ENCODE measurements at places on chromosomes 7 and 10.
A peak's percentile ranks its signal among the peaks of the same experiment; 100 is the strongest.

GRCh38 chr10:78905015-78905956, 163.5 kb upstream of the ZMIZ1 start:
- DNase-seq, result no peak

DNA sequence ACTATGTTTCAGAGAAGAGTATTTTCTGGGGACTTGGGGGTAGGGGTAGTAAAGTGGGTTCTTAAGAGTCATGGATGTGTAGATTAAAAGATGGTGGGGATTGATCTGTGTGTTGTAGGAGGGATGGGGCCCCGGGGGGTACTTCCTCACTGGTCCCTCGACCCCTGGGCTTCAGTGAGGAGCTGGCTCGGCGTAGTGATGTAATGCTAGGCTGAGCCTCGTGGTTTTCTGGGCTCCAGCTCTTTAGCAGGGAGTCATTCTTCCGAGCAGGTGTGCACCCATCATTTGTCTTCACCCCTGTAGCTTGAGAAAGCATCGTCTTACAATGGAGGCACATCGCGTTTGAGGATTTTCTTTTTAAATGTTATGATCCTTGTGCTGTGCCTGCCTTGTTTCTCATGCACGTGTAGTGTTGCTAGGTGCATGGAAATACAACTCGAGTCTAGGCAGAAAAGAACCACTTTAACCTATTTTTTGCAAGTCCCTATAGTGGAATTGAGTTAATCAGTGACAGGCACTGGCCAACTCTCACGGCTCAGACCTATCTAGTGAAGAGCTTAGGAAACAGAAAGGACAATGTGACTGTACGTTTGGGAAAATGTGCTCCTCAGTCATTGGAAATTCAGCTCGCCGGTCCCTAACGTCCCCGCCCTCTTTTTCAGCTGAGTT, 106.1 kb upstream of the BTBD16 start:
- no peak for DNase-seq

DNA sequence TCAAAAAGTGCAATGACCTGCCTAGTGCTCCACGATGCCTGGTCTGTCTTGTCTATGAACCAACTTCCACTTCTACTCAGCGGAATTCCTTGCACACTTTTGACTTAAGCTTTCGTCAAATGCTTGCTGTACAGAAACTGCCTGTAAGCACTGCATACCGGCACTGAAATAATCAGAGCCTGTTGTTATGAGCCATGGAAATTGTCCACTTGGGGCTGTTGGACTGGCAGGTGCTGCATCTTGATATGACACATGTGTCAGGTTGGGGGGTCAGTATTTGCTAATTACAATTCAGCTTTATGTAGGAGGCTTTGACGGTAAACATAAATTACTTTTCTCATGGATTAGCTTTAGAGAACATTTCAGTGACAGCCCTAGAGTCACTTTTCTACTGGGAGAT, 32.0 kb upstream of the KLF6 start:
- no peak for DNase-seq

GRCh38 chr10:13365243-13365642, 17.1 kb upstream of the SEPHS1 start:
- DNase-seq, result no peak

GRCh38 chr7:47088329-47089067, 493.4 kb downstream of the TNS3 start:
- peak; percentile 71 for DNase-seq

DNA sequence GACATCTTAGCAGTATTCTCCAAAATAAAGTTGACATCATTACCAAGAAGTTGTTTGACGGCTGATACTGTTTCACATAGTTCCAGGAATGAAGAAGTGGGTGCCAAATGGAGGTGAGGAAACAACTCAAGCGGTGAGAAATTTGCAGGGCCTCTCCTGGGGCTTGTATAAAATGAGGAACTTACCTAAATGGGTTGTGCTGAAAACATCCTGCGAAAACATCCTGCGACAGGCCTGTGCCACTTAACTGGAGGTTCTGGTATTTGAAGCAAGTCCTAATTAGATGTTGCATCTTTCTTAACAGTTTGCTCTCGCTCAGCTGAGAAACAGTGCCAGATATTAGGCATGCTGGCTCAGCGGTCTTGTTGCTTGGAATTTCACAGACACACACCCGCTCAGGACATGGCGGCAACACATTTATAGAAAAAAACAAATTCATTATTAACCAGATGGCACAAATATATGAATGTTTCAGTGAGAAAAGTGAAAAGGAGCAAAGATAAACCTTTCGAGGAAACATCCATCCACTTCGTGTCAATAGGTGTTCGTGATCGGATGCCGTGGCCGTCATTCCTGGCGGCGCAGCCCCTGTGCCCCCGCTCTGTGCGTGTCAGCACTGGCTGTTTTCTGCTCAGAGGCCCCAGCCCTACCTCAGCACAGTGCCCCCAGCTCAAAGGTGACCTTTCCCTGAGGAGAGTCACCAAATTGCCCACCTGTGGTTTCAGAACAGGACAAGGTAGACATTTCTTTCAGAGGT, 48.1 kb downstream of the CDC123 start:
- DNase-seq, result peak; percentile 83

DNA sequence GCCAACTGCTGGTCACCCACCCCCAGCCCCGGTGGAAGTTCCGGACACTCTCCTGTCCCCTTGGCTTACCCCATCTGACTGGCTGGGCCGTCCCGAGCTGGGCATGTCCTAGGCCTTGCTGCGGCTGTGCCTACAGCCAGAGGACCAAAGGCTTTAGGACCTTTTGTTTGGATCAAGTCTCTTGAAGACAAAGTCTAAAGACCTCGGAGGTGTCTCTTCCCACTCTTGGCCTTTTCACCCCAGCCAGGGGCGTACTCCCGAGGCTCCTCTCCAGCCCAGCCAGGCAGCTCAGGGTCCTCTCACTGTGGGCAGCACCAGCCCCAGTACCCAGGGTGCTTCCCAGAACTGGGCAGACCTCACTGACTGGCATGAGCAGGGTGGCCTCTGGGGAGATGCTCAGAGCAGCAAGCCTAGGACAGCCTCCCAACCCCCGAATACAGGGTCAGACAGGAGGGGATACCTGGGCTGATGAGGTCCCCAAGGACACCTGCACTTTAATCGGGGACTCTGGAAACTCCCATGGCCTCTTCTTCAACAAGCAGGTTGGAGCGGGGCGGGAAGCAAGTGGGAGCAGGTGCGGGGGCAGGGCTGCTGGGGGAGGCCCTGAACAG, 2.7 kb upstream of the PWWP2B start:
- no peak for DNase-seq

- no peak for DNase-seq
Observed at GRCh38 chr7:30649717-30650420, 32.4 kb downstream of the CRHR2 start.

DNA sequence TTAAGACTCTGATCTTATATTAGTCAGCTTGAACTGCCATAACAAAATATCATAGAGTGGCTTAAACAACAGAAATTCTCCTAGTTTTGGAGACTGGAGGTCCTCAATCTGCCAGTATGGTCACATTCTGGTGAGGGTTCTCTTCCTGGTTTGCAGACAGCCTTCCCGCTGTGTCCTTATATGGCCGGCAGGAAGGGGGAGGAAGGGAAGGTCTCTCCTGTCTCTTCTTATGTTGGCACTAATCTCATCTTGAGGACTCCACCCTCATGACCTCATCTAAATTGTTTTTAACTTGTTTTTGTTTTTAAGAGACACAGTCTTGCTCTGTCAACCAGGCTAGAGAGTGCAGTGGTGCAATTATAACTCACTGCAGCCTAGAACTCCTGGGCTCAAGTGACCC, 53.1 kb downstream of the VPS41 start:
- peak; percentile 22 for DNase-seq

GRCh38 chr7:23334482-23335056, 35.4 kb downstream of the MALSU1 start:
- no peak for DNase-seq

DNA sequence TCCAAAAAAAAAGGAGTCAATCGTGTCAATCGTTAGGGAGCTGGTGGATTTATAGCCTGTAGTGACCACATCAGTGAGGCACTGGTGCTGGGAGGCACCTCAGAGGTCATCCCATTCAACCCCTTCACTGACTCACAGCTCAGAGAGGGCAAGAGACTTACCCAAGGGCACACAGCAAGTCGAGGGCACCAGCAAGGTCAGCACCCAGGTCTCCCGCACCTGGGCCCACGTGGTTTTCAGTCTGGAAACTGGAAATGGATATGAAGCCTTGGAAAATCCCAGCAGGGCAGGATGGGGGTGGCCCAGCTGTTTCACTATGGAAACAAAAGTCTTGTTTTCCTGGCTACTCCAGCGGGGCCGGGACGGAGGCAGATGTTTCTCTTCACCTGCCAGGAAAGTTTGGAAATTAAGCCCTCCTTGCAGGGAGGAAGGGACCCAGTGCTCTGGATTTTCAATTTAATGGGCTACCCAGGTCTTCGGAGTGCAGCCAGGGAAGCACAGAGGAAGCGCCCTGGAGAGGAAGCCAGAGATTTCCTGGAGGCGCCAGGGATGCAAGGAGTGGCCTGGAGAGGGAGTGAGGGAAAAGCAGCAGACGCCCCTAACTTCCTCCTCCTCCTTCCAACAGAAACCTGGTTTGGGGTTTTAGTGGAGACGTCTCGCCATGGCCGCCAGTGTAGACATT, 157.2 kb upstream of the TNRC18 start:
- DNase-seq, result no peak

- DNase-seq, result peak; percentile 82
Observed at GRCh38 chr10:60114765-60115586, 208.6 kb upstream of the CCDC6 start.

DNA sequence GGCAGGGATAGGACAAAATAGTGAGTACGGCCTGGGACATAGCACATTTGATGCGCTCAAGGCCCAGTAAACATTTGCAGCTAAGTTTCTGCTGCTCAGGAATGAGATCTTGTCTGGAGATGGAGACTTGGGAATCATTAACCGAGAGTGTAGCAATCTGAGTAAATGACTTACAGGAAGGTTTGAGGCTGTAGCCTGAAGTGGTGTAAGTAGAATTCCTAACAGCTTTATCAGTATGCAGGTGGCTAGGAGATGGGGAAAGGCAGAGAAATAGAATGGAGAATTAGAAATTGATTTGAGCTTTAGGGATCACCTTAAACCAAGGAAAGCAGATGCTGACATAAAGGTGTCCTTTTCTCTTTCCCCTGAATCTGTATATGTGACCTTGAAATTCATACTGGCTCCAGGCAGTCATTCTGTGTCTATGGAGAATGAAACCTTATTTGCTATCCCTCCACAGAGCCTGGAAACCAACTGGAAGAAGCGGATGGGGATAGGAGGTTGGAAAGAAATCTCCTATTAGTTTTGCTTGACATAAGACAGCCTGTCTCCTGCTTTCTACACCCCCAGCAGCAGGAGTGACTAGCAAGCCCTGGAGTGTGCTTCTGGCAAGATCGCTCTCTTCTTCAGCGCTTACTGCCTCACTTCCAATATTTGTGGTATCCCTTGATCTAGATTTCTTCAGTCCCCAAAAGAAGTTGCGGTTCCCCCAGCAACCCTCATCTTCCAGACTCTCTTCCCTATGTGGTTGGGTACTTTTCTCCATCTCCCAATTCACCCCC, 6.4 kb upstream of the PON2 start:
- DNase-seq, result no peak

DNA sequence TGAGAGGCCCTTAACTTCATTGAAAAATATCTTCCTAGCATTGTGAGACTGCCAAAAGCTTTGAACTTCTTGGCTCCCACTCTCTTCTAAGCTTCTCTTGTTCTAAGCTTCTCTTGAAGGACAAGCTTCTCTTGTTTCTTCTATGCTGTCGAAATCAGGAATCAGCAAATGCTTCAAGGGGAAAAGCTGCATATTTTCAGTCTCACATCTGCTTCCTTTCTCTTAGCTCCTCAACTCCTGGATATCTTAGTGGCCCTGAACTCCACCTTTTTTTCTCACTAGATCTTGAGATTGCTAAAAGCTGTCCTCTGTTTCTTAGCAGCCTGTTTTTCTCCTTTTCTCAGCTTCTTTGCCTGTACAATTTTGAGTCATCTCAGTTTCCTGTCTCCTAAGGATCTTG, 73.0 kb downstream of the NEUROD6 start:
- DNase-seq, result no peak

DNA sequence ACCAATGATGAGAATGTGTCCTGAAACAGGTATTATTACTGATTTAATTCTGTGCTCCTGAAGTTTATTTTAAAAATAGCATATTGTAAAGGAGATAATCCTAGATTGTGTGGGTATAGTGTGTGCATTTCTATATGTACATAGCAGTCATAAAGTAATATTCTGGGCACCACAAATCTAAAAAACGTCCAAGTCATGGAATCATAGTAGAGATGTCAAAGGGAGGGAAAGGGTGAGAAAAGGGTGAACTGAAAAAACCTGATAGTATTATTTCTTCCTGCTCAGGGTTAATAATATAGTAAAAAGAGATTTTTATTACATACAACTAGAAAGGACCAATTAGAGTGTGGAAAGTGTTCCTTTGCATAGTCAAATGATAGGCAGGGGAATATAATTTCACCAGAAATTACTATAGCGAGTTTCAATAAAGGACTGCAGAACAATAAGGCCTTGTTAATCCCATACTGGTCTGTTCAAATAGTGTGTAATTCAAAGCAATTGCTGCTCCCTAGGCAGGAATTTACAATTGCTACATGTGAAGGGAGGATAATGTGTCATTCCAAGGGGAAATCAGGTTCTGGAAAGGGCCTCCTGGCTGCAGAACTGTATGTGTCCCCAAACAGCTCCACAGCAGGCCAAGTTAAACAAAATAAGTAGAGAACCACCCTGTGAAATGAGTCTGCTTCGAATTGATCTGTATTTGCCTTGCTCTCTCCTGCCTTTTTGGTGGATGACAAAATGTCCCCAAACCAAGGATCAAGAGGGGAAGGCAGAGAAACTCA, 42.5 kb upstream of the KMT2E start:
- no peak for DNase-seq

- DNase-seq, result no peak
Observed at GRCh38 chr7:2814186-2814945, 29.7 kb downstream of the GNA12 start.

DNA sequence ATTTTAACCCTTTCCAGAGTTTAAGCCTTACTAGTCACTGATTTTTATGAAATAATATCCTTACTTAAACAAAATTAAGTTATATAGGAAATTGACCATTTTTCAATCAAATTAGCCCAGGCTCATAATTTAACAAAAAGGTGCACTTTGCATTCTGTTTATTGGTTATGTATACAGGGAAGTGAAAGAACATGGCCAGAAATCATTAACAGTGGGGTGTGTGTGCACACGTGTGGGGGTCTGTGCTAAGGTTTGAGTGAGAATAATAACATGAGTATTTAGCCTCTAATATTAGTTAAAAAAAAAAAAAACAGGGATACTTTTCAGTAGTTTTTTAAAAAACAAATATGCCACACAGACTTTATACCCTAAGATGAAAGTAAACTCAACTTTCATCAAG, 510.5 kb upstream of the PFKP start:
- no peak for DNase-seq

GRCh38 chr7:137446025-137446424, 102.5 kb upstream of the PTN start:
- DNase-seq, result no peak

GRCh38 chr7:15368653-15369052, 193.2 kb downstream of the AGMO start:
- DNase-seq, result no peak

- no peak for DNase-seq
Observed at GRCh38 chr10:66144016-66144415, 781.8 kb upstream of the LRRTM3 start.

- DNase-seq, result no peak
Observed at GRCh38 chr7:47535035-47535703, 46.7 kb downstream of the TNS3 start.
